Astrocyte (in vitro differentiated cells and primary cell): ENCODE measurements at places on chromosomes 4 and X. TPM values are rescaled to one million over a fixed set of nuclear protein-coding genes. Genes with fewer than 3 reads are reported as not detected.
A peak's percentile ranks its signal among the peaks of the same experiment; 100 is the strongest.

DNA sequence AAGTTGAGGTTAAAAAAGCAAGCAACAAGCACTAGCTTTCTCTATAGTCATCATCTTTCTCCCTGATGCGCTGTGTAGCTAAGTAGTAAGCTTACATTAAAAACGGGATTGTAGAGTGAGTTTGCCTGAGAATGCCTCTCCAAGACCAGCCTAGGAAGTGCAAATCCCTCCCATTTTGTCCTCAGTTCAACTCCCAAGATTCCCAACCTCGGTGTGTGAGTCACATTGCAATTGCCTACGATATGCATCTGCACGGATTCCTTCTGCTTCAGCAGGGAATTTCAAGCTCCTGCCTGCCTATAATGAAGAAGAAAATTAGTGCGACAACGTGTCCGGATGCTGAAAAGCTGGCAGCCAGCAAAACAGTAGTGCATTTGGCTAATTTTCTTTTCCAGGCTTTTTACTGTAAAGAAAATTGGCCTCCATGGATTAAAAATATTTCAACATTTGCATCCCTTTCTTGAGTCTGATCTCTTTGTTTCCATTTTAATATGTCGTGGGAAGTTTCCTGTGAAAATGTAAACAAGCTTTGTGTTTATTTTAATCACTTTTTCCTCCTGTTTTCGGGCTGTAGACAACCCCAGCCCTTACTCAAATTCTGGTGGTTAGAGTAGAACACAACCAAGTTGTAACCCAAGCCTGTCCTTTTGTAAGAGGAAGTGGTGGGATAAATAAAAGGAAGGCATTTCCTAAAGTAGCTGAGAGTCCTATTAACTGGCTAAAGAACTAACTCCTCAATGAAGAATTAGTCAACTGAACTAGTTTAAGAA is 58.4 kb upstream of the TET2 start:
- peak; percentile 98 for DNase-seq
- peak overlapping the region; percentile 75 for H3K27ac ChIP-seq
- no peaks in the 10 kb centered on the region for H3K36me3 ChIP-seq
- H3K4me1 ChIP-seq, result peaks cover 27% of the 10 kb centered on the region

DNA sequence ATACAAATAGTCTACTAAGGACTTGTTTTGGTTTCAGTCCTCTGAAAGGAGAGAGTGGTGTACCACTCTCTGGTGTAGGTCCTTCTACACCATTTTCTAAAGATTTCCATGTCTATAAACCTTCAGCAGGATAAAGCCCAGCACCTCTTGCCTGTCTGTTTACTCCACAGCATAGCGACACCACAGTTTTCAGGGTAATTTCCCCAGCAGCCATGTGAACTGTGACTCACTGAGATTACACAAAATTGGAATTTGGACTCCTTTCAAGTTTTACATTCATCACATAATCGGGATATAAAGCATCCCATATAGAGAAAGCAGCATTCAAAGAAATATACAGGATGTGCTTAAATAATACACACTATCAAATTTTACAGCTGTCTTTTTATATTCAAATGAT is 229.6 kb downstream of the PRDM5 start:
- no peaks in the 10 kb centered on the region for H3K36me3 ChIP-seq
- H3K4me1 ChIP-seq, result no peaks in the 10 kb centered on the region
- DNase-seq, result peak; percentile 85
- no peak overlapping the region for H3K4me3 ChIP-seq

DNA sequence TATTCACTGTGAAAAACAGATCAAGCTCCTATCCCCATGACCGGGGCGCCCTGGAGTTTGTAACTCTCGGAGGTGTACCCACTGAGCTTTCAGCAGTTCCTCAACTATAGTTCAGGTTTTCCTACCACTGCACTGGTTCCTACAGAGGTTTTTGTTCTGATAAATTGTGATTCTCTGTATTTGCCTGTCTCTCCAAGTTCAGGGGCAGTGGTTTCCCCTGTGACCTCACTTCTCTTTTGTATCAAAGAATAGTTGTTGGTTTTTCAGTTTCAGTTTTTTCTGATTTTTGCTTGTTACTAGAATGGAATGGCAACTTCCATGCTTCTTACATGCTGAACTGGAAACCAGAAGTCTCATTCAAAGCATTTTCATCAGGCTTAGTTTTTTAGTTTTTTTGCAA is 56.8 kb upstream of the PLS3 start:
- no peaks in the 10 kb centered on the region for H3K36me3 ChIP-seq
- no peaks in the 10 kb centered on the region for H3K27me3 ChIP-seq
- no peak overlapping the region for H3K4me3 ChIP-seq
- H3K27ac ChIP-seq, result no peak overlapping the region
- H3K4me1 ChIP-seq, result no peaks in the 10 kb centered on the region

DNA sequence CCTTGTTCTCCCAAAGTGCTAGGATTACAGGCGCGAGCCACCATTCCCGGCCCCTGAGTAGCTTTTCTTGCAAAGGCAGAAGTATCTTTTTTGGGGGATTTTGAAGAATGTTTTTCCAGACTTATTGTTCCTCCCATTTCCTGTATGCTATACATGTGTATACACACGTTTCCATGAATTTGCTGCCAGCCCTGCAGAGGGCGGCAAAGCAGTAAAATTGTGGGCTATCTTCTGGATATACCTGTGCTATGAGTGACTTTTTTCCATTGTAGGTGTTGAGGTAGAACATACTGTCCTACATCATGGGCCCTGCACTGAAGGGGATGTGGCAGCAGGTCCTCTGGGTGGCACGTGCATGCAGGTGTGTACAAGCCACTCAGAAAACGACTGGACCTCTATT is 16.9 kb upstream of the MED28 start:
- no peak overlapping the region for H3K27ac ChIP-seq
- no peaks in the 10 kb centered on the region for H3K4me1 ChIP-seq
- H3K36me3 ChIP-seq, result peaks cover 29% of the 10 kb centered on the region
- no peaks in the 10 kb centered on the region for H3K27me3 ChIP-seq
- DNase-seq, result no peak

DNA sequence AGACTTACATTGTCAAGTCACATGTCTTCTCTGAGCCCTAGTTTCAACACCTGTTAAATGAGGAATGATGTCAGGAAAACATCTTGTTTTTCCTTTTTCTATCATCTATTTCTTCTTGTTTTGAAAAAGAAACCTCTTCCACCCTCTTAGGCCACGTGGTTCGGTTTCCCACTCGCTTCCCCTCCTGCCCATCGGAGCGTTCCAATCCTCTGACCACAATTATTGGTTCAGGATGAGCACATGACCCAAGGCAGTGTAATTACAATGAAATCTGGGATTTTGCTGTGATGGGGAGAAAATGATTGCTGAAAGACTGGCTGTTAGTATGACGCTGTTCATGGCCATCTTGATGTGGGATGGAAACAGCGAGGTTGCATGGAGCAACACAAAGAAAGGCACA is 186.7 kb downstream of the UNC5C start:
- no peaks in the 10 kb centered on the region for H3K27me3 ChIP-seq

GRCh38 chr4:185204238-185204910 is 574 bp upstream of the CFAP97 start:
- peak overlapping the region; percentile 42 for H3K27ac ChIP-seq
- H3K4me3 ChIP-seq, result peak overlapping the region; percentile 65
- H3K4me1 ChIP-seq, result peaks cover 30% of the 10 kb centered on the region
- H3K27me3 ChIP-seq, result no peaks in the 10 kb centered on the region

ERVMER34-1 gene
- 0.29 and 0.32 TPM in 2 replicates for total RNA-seq

RNF4 gene
- 73.6 and 77.2 TPM in 2 replicates for total RNA-seq

GRCh38 chr4:151717314-151717713 is 43.5 kb downstream of the GATB start:
- H3K36me3 ChIP-seq, result no peaks in the 10 kb centered on the region
- DNase-seq, result no peak
- no peak overlapping the region for H3K4me3 ChIP-seq
- H3K27me3 ChIP-seq, result no peaks in the 10 kb centered on the region

DNA sequence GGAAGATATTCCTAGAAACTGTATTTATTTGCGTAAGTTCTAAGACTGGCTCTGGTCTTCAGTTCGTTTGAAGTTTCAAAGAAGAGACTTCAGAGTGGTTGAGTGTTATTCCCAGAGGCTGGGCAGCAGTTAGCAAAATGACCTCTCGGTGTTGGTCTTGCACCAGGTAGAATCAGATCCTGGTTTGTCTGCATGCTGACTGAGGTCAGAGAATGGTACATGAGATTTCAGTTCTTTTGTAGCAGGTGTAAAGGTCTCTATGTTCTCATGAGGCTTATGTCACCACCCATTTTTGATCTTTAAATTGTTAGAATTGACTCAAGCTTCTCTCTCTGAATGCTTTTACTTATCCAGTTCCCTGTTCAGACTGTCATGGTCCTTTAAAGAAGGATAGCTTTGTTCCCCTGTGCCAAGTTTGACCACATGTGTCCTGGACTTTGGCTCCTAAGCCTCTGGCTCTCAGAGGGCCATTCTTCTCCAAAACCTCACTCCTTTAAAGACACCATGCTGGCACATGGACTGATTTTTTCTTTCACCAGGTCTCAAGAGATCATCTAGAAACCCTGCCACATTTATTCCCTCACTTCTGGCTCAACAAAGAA is 355.8 kb upstream of the BOD1L1 start:
- H3K36me3 ChIP-seq, result no peaks in the 10 kb centered on the region
- peaks cover 39% of the 10 kb centered on the region for H3K4me1 ChIP-seq
- peaks cover 6% of the 10 kb centered on the region for H3K27me3 ChIP-seq
- DNase-seq, result no peak

GRCh38 chr4:183413234-183414200 is 30.9 kb upstream of the CDKN2AIP start:
- no peaks in the 10 kb centered on the region for H3K36me3 ChIP-seq
- H3K4me3 ChIP-seq, result no peak overlapping the region
- DNase-seq, result no peak
- H3K4me1 ChIP-seq, result no peaks in the 10 kb centered on the region
- no peak overlapping the region for H3K27ac ChIP-seq

DNA sequence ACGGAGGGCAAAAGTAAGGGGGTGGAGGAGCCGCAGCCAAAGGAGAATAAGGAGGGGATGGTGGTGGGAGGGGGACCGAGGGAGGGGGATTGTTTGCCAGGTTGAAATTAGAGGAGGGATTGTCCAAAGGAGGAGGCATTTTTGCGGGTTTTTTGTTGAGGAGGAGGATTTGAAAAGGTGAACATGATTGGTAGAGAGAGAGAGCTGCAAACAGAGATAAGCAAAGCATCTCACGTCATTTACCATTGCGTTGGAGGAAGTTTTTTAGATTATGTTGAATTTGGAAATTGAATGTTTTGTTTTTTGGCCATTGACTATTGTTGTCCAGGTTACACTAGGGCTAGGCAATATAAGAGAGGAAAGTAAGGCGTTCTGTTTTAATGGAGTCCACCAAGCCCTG is 54.5 kb upstream of the ABCB7 start:
- H3K27ac ChIP-seq, result no peak overlapping the region
- no peaks in the 10 kb centered on the region for H3K4me1 ChIP-seq
- H3K4me3 ChIP-seq, result no peak overlapping the region
- no peaks in the 10 kb centered on the region for H3K27me3 ChIP-seq
- no peaks in the 10 kb centered on the region for H3K36me3 ChIP-seq
- no peak for DNase-seq

SLC25A53 gene
- total RNA-seq, result 5.0 and 5.3 TPM in 2 replicates

DNA sequence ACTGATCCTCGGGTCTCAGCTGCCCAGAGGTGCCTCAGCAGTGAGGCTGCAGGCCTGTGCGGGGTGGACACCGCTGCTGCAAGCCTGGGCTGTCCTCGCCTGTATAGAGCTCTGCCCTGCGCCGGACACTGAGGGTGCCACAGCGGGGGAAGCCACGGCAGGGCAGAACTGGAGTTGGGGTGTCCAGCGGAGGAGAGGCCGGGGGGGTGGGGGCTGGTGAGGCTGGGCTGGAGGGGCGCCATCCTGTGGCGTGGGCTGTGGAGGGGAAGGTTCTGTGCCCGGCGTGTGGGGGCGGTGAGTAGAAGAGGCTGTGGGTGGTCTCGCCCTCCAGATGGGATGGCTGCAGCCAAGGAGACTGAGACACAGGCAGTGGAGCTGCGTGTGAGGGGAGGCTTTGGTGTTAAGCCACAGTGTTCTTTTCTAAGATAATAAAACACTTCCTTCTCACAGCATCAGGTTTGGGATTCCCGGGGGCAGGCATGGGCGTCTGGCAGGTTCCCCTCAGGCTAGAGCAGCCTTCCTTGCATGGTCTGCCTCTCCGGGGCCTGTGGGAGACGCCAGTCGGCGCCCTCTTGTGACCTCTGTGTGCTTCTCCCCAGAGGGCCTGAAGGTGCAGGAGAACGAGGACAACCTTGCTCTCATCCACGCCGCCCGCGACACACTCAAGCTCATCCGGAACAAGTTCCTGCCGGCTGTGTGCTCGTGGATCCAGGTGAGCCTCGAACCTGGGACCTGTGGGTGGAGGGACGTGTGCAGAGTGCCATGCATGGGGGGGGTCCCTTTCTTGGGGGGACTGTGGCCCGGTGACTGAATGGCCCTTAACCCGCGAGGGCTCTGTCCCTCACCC is 7.4 kb downstream of the UVSSA start:
- H3K27ac ChIP-seq, result no peak overlapping the region
- DNase-seq, result no peak
- no peaks in the 10 kb centered on the region for H3K36me3 ChIP-seq

DNA sequence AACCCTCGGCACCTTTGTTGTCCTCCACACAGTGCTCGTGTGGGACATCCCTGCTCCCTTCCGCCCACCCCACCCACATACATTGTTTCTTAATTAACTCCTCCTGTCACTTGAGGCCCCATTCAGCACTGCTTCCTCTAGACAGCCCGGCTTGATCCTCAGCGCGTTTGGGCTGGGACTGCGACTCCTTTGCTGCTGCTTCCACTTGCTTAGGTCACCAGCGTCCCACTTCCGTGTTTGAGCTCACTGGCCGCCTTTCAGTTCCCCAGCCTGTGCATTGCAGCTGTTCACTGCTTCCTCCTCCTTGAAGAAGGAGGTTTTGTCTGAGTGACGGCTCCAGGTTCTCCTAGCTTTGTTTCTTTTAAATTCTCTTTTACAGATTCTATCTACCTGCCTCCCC is 16.1 kb downstream of the RNF4 start:
- no peak for DNase-seq
- H3K27me3 ChIP-seq, result no peaks in the 10 kb centered on the region
- no peak overlapping the region for H3K27ac ChIP-seq
- H3K4me1 ChIP-seq, result peaks cover 19% of the 10 kb centered on the region
- H3K36me3 ChIP-seq, result no peaks in the 10 kb centered on the region

MXRA5 gene
- 23.3 and 60.6 TPM in 2 replicates for total RNA-seq

DNA sequence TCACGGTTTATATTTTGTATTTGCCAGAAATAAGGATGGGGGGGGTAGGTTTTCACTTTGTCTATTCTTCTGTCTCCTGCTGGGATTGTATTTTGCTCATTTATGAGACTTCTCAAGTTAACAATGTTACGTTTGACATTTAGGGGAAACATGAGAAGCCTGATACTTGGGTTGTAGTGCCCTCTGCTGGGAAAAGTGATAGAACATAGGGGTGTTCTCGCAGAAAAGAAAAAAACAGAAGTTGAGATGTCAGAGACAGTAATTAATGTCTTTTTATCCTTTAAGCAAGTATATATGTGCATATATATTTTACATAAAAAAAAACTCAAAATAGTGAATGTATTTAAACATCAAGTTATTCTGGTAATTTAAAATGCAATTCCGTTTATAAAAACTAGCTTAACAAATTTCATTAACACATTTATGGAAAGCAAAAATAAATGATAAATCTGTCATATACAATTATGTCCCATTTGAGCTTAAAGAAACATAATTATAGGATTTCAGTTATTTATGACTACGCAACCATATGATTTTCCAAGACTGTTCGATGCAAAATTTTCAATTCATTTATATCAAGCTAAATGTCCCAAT is 46.0 kb upstream of the TMPRSS11F start:
- peak; percentile 32 for DNase-seq
- H3K27ac ChIP-seq, result no peak overlapping the region
- no peak overlapping the region for H3K4me3 ChIP-seq
- H3K4me1 ChIP-seq, result no peaks in the 10 kb centered on the region
- no peaks in the 10 kb centered on the region for H3K36me3 ChIP-seq
- H3K27me3 ChIP-seq, result no peaks in the 10 kb centered on the region

PPP4R3C gene
- not detected in 2 replicates for total RNA-seq

GRCh38 chr4:6410068-6410467 is 62.3 kb downstream of the PPP2R2C start:
- peaks cover 2% of the 10 kb centered on the region for H3K27me3 ChIP-seq
- no peaks in the 10 kb centered on the region for H3K36me3 ChIP-seq
- H3K4me1 ChIP-seq, result no peaks in the 10 kb centered on the region
- H3K4me3 ChIP-seq, result no peak overlapping the region
- H3K27ac ChIP-seq, result no peak overlapping the region
